ENCODE measurements at places on chromosomes 5 and 9. TPM values are rescaled to one million over a fixed set of nuclear protein-coding genes. Genes with fewer than 3 reads are reported as not detected.

DNA sequence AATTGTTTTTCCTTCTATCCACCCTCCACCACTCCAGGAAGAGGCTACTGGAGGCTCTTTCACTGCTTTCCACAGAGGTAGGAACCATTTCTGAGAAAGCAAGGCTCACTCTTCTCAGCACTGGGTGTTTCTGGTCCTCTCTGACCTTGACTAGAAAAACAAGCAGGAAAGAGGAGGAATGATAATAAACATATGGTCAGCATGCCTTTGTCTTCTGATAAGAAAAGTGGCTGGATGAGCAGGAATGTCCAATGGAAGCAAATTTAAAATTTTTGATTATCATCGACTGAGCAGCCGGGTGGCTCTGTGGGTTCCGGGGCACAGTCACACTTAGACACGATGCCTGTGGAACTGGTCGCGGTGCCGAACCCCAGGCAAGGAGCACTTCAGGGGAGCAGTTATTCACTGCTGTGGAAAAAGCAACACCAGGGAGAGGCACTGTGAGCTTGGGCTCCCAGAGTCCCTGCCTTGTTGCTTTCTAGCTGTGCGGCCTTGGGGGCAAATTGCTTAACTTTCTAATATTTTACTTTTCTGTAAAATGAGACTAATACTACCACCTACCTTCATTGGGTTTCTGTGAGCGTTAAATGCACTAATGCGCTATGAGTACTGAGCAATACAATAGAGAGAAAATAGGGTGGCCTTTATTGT is 157.0 kb upstream of the LHFPL2 start:
- no peak for DNase-seq

- no peak for DNase-seq
These were observed 48.4 kb downstream of the SEC61B start for GRCh38 chr9:99270491-99270890.

- no peak for DNase-seq
These were observed 53.0 kb downstream of the CXXC5 start for GRCh38 chr5:139701056-139701741.

LSM11 gene
- 2.8 TPM for total RNA-seq
